ENCODE measurements at places on chromosomes 11 and 22.

DNA sequence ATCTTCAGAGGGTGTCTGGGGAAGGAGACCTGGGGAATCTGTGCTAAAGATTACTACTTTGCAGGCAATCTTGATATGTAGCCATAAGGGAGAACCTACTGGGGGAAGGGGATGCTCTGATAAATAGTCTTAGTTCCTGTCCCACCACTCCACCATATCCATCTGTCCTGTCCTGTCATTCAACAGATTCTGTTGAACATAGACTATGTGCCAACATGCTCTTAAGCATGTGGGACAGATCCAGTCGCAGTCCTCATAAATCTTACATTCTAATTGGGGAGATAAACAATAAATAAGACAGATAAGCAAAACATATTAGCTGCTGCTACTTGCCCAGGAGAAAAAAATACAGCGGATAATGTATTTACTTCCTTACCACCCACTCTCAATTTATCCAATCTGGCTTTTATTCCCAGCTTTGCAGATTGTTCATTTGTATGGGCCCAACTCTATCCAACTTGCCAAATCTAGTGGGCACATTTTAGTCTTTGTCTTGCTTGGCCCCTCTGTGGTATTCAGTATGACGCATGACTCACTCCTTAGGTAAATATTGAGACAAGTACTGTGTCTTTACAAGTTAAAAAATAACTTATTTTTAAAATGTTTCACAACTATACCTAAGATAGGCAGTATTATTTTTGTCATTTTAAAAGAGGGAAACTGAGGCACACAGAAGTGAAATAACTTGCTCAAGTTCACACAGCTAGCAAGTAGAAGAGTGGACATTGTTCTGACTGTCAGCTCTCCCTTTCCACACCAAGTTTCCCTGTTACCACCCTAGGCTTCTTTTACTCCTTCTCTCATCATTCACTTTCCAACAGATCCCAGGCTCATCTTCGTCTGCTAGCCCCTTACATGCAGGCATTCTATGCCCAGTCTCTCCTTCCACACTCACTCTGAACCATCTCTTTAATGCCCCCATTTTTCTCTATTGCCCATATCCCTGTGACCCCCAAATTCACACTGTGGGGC, 133.6 kb upstream of the SESN3 start:
- no peak for DNase-seq

DNA sequence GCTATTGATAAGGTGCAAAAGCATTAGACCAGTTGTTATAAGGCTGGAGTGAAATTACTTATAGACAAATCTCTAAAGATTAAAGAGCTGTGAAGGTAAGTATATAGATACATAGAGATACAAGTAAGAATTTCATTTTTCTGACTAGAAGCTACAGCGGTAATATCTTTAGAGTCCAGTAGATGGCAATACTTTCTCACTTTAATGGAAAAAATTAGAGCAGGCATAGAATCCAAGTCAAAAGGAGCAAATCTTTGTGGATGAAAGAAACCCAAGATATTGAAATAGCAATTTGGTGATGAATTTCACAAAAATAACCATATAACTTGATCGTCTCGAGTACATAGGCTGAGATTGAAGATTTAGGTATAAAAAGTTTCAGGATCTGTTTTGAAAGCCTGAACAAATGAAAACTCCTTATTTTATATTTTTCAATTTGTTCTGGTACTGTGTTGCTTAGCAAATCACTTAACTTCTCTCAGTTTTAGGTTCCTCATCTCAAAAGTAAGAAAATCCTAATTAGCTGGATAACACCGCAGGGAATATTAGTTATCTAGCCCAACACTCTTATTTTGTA, 81.9 kb downstream of the UVRAG start:
- no peak for DNase-seq

DNA sequence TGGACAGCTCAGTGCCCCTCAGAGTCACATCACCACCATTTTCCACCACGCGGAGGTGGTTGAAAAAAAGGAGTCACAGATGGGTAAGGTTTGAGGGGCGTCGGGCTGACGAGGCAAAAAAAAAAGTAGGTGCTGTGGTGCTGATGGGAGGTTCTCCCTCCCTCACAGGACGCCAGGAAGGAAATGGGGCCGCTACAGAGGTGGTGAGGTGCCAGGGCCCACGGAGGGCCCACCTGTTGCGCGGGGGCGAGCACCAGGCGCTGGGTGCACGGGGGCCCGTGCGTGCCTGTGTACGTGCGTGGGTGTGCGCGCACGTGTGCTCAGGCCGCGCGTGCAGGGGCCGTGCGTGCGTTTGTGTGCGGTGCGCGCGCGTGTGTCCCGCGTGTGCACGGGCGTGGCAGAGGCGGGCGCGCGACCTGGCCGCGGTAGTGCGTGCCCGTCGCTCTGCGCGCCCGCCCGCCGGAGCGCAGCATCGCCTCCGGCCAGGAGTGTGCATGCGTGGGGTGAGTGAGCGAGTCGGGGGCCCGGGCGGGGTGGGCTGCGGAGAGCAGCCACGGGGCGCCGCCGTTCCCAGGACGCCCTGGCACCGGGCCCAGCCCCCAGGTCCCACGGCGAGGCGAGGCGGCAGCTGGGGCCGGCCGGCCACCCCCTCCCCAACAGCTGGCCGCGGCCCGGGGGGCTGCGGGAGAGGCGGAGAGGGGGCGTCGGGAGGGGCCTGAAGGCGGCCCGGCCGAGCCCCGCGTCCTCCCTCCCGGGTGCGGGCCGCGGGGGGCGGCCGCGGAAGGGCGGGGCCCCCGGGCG, 2.8 kb downstream of the PDGFB start:
- DNase-seq: peak; percentile 56

DNA sequence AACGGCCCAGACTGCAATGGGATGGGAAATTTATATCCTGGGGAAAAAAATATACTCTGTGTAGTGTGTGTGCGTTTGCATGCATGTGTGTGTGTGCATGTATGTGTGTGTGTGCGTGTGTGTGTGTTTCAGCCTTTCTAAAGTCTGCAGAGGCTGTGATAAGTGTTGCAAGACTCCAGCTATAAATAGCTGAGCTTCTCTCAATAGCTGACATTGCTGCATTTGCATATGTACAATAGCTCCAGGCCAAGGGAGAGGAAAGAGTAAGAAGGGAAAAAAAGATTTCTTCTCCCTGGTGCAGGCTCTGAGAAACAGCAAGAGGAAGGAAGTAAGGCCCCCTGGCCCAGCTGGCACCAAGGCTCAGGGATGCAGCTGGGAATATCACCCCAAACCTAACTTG, 483.0 kb downstream of the MN1 start:
- no peak for DNase-seq

- DNase-seq: no peak
Measured at GRCh38 chr11:62922653-62923431, 1.7 kb upstream of the CHRM1 start.
